Bronchial epithelial cell (primary cell): ENCODE measurements at places on chromosomes 16 and 17. TPM values are rescaled to one million over a fixed set of nuclear protein-coding genes. Genes with fewer than 3 reads are reported as not detected.
A peak's percentile ranks its signal among the peaks of the same experiment; 100 is the strongest.

GRCh38 chr17:44792276-44792675, 33.5 kb downstream of the ADAM11 start:
- peak; percentile 58 for DNase-seq

The DLX4 gene
- not detected in 2 replicates for total RNA-seq

The MILR1 gene
- 0.79 TPM in 1 of 2 replicates, not detected in the other for total RNA-seq

- no peak for DNase-seq
Measured at GRCh38 chr17:62578757-62579487, 48.5 kb upstream of the MRC2 start.

GRCh38 chr16:82783933-82784572, 157.3 kb downstream of the CDH13 start:
- DNase-seq = no peak

The VTN gene
- total RNA-seq = under 0.01 TPM in 2 replicates

DNA sequence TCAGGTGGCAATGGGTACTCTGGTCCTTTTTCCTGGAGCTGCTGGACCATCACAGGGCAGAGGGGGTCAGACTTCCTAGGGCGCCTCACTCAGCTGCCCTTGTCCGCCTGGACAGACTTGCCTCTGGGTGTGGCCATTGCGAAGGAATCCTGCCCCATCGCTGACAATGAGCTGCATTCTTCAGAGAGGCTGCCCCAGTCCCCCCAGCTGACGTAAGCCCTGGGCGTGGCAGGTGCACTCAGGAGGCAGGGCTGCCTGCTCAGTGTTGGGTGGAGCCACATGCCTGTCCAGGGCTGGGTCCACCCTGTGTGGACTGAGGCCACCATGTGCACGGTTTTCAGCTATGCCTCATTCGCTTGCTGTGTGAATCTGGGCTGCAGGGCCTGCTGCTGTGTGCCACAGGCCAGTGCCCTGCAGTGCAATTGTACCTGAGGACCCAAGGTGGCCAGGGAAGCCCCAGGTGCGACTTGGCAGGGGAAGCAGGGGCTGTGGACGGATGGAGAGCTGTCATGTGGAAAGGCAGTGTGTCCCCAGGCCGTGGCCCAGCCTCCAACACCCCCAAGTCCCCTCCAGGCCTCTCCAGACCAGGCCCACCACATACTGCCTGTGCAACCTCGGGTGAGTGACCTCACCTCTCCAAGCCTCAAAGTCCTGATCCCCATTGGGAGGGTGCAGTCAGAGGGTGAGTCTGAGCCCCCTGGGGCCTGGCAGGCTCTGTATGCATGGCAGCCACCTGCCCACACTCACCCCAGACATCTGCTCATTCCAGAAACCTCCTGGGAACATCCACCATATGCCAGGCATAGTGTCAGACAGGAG, 14.0 kb upstream of the MPRIP start:
- DNase-seq = peak; percentile 96

The TVP23B gene
- 152 and 172 TPM in 2 replicates for total RNA-seq

- DNase-seq = no peak
Measured at GRCh38 chr16:53507464-53508179, 4.6 kb upstream of the AKTIP start.

- no peak for DNase-seq
Measured at GRCh38 chr16:23353440-23353839, 51.3 kb downstream of the SCNN1B start.
